ENCODE measurements at places on chromosomes 11 and 22. TPM values are rescaled to one million over a fixed set of nuclear protein-coding genes. Genes with fewer than 3 reads are reported as not detected.

Gene ZNF280A
- total RNA-seq: not detected

Gene ENTHD1
- 0.34 TPM for total RNA-seq

Gene OPCML
- not detected for total RNA-seq

Gene CCDC89
- total RNA-seq: 0.22 TPM

Gene RGL4
- total RNA-seq: 24.9 TPM

Gene PGR
- total RNA-seq: not detected

Gene MRPL21
- total RNA-seq: 46.9 TPM

DNA sequence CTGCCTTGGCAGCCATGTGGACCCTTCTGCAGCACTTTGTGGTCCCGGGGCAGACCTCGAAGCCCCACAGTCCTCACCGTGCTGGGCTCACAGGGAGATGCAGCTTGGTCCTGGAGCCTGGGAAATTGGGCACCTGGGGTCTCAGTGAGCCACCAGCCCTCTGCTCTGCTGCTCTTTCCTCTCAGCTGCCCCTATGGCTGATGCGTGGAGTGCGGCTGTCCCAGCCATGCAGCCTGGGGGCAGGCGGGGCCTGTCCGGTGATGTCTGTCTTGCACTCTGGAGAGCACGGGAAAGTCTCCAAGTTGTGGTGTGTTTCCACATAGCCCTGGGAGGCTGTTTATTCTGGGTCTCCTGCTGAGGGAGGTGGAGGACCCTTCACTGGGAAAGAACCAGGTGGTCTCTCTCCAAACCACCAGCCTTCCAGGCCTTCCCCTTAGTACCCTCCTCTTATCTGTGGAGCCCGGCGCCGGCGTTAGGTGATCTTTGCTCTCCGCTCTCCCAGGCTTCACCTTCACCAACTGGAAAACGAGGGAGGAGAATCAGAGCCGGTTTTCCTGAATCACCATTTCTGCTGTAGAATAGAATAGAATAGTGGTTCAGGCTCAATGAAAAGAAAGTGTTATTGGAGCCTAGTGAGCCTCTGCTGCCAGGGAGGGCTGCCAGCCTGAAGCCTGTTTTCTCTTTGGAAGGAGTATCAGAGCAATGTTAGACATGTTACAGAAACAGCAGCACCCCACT is 41.2 kb upstream of the GRAMD4 start:
- no peak for DNase-seq

GRCh38 chr11:46315033-46315738 is 32.1 kb upstream of the DGKZ start:
- peak; percentile 71 for DNase-seq

- DNase-seq: no peak
Measured at GRCh38 chr11:105298630-105299029, 159.1 kb upstream of the CARD18 start.

GRCh38 chr11:118411530-118411929 is 10.1 kb downstream of the ATP5MG start:
- no peak for DNase-seq

- no peak for DNase-seq
Measured at GRCh38 chr11:19453651-19454257, 213.0 kb upstream of the E2F8 start.

GRCh38 chr11:68199295-68199987 is 13.7 kb downstream of the KMT5B start:
- DNase-seq: no peak

GRCh38 chr11:19187833-19188258 is 13.9 kb downstream of the CSRP3 start:
- DNase-seq: no peak

DNA sequence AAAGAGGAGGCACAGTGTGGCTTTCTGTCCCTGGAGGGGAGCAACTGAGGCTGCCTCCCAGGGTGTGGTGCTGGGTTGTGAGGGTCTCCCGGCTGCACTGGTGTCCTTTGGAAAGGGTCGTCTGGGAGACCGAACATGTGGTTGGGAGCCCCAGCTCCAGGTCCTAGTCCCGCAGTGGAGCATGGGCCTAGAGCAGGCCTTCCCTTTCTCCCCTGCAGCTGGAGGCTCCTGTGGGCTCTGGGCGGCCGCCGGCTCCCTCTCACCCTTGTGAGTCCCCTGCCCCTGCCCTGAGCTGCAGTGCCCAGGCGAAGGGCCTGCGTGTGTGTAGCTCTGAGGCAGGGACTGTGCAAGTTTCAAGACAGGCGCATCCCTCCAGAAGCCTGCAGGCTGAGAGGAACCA is 1492.7 kb downstream of the BRD1 start:
- no peak for DNase-seq

GRCh38 chr22:21866833-21867527 is 465 bp downstream of the MAPK1 start:
- no peak for DNase-seq

- no peak for DNase-seq
Measured at GRCh38 chr11:63933459-63933858, 5.3 kb upstream of the NAA40 start.

Data from activated naive CD8-positive, alpha-beta T cell treated with anti-CD3 and anti-CD28 coated beads, Interleukin-2, amount 10 ng/mL, durations not matched to agents 7 days and 5 days (primary cell).